ENCODE measurements at places on chromosomes 5 and 9.

DNA sequence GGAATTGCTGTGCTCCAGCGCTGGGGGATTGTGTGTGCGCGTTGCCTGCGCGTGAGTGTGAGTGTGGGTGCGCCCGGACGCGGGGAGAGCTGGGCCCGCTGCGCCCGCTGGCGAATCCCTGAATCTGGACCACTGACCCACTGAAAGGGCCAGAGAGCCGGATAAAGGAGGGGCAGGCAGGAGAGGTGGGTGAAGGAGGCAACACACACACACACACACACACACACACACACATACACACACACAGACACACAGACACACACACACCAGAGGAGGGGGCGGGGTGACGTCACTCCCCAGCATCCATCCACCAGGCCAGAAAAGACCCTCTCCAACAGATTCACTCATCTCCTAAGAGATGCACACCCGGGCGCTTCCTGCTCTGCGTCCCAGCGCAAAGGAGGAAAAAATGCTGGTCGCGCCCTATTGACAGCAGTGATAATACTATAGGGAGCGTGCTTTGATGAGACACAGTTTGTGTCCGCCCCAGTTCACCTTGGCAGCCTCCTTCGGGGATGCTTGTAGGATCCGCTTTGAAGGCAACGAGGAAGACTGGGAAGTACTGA, 1059.1 kb upstream of the DMAC1 start:
- DNase-seq = no peak

GRCh38 chr5:129322968-129323367, 137.1 kb upstream of the ADAMTS19 start:
- DNase-seq = no peak

GRCh38 chr9:81598811-81599210, 90.5 kb downstream of the TLE1 start:
- no peak for DNase-seq

DNA sequence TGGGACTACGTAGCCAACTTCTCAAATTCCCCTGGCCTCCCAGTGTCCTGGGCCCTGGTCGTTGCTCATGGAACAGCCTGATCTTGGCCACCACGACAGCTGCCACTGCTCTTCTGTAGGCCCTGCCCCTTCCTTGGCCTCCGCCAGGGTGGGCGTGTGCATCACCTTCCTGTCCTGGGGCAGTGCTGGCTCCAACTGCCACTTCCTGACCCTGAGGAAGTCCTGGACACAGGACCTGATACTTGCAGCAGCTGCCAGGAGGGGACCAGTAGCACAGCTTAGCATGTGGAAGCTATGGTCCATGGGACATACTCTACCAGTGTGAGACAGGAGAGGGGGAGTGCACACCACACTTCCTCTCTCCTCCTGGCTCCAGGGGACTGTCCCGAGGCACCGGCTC, 145.2 kb downstream of the TENT4A start:
- DNase-seq = no peak

DNA sequence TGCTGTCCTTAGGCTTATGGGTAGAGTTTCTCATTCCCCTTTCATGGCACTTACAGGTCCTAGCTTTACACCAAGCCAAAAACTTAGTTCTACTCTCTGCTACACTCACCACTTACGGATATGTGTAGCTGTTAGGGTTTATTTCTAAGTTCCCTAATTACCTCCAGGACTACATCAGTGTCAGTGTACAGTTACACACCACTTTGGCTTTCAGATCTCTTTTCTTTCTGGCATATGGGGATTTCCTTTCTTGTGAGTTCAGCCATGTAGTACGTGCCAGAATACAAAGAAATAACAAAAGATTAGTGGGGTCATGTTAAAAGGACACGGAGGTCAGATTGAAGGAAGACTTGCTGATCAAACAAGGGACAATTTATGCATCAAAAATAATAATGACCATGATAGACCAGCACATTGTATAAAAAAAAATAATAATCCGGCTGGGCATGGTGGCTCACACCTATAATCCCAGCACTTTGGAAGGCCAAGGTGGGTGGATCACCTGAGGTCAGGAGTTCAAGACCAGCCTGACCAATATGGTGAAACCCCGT, 41.8 kb downstream of the LYRM7 start:
- DNase-seq = no peak

GRCh38 chr5:1473746-1474145, 28.5 kb upstream of the SLC6A3 start:
- no peak for DNase-seq

- no peak for DNase-seq
These were observed 420.6 kb upstream of the SLC30A5 start for GRCh38 chr5:68673106-68673822.

DNA sequence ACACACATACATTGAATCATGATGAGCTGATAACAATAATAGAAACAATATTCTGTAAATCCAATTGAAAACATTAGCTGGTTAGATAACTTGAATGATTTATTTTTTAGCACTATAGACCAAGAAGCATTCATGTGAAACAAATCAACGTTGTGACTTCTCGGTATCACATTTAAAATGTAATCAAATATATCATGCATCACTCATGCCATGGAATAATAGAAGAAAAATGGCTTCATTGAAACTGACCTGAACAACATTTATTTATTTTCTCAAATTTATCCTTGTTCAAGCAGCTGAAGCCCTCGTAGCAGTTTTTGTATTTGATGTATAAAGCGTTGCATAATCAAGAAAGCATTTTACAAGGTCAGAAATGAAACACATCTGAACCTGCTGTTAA, 299.6 kb upstream of the CDH18 start:
- DNase-seq = no peak

GRCh38 chr5:174527916-174528540, 196.4 kb upstream of the MSX2 start:
- DNase-seq = no peak

GRCh38 chr5:41918105-41918504, 7.0 kb upstream of the FBXO4 start:
- no peak for DNase-seq

DNA sequence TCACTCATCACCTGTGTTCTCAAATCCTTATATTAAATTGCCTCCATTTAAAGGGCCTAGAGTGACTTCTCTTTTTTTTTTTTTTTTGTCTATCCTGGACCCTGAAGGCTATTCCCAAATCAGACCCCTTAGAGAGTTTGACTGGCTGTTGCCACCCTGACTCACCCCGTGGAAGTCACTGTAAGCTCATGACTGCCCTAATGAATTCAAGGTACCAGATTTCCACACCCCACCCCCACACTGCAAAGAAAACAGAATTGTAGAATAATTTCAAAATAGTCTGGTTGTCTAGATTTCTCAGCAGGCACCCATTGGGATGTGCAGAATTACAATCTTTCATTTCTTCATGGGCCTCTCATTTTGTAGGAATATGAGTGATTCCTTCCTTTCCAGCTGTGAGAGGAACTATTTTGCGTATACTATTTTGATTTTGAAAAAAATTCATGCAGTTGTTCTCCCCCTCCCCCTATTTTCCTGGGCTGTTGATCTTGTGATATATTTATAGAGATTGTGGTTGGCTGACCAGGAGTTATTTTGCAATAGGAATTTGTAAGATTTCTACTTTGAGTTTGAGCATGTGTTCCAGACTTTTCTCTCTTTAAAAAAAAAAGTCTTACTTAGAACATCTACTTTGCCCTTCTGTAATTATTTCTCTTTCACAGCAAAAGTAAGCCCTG, 79.1 kb downstream of the ZNF618 start:
- DNase-seq = no peak

DNA sequence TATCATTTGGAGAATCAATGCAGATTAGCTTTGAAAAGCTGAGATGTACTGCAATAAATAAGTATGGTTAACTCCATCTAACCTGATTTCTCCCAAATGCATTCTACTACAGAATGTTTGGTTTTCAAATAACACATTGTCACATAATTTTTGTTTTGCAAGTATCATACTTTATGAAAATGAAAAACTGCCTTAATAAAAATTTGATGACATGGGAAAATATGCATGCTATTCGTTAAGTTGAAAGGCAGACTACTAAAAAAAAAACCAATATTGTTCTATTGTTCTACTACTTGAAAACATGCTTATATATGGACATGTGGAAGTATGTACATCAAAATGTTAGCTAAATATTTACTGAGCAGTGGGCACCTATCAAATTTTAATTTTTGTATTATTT, 668.9 kb downstream of the HTR1A start:
- DNase-seq = no peak

GRCh38 chr5:38441453-38442246, 114.8 kb downstream of the LIFR start:
- DNase-seq = peak; percentile 93

DNA sequence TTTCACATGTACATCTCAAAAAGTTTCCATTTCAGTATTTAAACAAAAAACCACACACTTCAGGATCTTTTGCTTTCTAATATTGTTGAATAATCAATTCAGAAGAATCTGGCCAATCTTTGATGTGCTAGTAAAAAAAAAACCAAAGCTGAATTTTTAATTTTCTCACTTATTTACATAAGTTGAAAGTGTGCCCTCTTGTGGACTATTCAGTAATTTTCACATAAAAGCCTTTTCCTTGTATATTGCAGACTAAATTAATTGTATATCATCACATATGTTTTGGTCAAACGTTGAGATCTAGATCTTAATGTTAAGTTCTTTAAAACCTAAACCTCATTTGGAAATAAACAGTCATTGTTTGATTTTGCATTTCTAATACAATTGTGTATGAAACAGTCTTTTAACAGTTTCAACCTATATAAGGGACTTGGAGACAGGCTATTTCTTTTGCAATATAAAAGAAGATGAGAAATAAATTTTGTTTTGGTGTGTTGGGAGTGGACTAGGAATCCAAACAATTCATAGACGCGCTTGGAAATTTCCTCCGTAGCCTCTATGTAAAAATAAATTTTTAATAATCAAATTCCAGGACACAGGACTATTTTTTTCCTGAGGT, 68.1 kb downstream of the NIPBL start:
- peak; percentile 60 for DNase-seq

GRCh38 chr9:19028835-19029451, 4.1 kb downstream of the SAXO1 start:
- peak; percentile 69 for DNase-seq
